ENCODE measurements at places on chromosomes 7 and 10.
A peak's percentile ranks its signal among the peaks of the same experiment; 100 is the strongest.

DNA sequence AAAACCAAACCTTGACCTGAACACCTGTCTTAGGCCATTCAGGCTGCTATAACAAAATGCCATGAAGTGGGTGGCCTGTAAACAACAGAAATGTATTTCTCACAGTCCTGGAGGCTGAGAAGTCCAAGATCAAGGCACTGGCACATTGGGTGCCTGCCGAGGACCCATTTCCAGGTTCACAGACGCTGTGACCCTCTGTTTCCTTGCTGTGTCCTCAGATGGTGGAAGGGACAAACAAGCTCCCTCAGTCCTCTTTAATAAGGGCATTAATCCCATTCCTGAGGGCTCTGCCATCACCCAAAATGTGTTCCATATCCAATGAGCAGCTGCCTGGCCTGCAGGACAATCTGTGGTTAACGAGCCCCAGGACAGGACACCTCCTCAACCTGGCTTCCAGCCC lies 67.6 kb downstream of the ITGB1 start:
- no peak for DNase-seq

GRCh38 chr10:48606530-48607355 lies 1.9 kb upstream of the ARHGAP22 start:
- DNase-seq: peak; percentile 100

GRCh38 chr7:117229350-117229749 lies 93.5 kb downstream of the WNT2 start:
- DNase-seq: peak; percentile 24

DNA sequence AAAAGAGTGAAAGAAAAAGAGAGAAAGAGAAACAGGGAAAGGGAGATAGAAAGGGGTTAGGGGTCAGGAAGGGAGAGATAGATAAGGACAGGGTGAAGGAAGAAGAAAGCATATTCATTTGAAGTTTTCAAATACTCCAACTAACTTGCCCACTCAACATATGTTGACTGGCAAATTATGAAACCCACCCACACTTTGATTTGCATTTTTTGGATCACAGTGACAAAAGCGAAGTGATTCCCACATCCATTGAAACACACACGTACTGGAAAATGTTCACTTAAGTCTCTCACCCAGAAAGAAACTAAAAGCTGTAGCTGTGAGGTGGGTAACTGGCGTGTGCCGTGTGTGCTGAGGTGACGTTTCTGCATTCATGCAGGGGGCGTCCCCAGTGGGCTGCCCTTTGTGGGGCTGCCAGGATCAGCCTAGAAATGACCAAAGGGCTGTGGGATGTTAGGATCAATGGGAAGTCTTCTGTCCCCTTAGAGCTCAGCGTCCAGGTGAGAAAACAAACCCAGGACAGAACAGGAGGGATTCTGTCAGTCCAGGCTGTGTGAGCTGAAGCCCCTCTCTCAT lies 134.9 kb upstream of the ADARB2 start:
- no peak for DNase-seq

DNA sequence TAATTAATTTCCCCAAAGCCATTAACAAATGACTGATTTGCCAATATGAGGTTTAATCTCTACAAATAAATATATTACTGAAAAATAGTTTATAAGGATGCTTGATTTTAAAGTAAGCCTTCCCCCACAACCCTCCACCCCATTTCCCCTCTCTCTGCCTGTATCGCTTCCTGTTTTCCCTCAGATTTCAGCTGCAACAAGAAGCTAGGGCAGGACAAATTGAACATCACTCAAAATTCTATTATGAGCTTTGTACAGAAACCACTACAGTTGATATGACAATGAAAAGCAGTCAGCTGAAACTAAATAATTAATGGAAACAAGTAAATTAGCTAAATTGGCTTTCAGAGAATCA lies 109.0 kb upstream of the SP4 start:
- DNase-seq: no peak

GRCh38 chr7:105988276-105988675 lies 25.2 kb downstream of the CDHR3 start:
- DNase-seq: no peak

GRCh38 chr7:79471699-79472098 lies 18.2 kb upstream of the MAGI2 start:
- no peak for DNase-seq

GRCh38 chr7:134196439-134196838 lies 69.3 kb downstream of the LRGUK start:
- no peak for DNase-seq

DNA sequence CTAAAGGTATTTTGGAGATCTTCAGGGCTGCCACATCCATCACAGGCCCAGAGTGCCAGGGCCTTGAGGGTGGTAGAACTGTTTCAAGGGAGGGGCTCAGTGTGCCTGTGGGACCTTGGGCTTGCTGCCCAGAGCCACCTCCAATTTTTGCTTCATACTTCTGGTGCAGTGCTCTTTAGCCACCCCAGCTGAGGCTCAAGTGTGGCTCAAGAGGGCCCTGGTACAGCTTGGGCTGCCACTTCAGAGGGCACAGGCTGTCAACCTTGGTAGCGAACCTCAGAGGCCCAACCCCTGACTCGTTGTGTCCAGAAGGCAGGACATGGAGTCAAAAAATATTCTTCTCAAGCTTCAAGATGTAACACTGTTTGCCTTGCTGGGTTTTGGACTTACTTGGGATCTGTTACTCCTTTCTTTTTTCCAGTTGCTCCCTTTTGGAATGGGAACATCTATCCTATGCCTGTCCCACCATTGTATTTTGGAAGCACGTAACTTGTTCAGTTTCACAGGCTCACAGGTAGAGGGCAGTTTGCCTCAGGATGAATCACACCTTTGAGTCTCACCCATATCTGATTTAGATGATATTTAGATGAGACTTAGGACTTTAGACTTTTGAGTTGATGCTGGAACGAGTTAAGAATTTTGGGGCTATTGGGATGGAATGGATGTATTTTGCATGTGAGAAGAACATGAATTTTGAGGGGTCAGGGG lies 224.8 kb downstream of the RPS24 start:
- no peak for DNase-seq

- DNase-seq: no peak
Observed at GRCh38 chr10:58570307-58570723, 57.6 kb downstream of the BICC1 start.

DNA sequence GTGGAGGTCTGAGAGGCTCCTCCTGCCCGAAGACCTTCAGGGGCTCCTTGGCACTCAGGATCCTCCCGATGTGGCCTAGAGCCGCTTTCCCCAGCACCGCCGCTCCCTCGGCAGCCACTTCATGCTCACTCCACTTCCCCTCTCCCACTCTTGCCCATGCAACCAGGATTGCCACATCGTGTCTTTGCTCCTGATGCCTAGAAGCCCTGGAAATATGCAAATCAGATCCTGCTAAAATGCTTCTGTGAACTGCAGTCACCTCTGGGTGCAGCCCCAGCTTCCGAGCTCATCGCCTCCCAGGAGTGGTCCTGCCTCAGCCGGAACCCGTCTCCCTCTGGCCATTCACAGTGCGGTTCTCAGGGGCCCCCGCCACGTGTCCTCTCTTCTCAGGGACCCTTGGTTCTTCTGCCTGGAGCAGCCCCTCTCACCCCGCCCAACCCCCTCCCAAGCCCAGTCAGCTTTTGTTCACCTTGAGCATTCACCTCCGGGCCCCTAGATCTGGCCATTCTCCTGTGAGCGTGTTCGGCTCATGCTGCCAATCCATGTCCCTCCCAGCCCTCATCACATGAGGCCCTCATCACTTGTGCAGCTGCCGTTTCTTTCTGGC lies 175.5 kb downstream of the ADARB2 start:
- no peak for DNase-seq

DNA sequence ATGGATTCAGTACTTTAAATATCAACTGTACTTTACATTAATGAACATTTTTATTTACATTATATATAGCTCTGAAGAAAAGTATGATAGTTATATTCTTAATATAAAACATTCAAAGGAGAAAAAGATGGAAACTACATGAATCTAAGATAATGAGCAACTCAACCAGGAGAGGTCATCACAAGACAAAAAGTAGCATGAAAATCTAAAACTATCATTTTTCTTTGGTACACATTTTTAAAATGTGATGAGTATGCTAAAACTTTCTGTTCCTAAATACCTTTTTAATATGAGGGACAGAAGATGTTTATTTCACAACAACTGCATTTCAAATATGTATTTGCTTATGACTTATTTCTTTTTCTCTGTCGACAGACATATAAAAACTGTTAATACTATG lies 2.4 kb downstream of the CNTNAP2 start:
- DNase-seq: no peak

DNA sequence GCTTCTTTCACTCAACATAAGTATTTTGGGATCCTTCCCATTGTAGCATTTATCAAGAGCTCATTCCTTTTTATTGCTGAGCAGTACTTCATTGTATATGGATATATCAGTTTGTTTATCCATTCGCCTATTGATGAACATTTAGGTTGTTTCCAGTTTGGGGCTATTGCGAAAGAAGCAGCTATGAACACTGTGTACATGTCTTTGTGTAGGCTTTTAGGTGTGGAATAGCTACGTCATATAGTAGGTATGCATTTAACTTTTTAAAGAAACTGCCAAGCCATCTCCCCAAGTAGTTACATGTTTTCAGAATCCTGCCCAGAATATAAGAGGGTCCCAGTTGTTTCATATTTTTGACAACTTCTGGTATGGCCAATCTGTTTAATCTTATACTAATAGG lies 468.1 kb downstream of the IPMK start:
- DNase-seq: no peak

DNA sequence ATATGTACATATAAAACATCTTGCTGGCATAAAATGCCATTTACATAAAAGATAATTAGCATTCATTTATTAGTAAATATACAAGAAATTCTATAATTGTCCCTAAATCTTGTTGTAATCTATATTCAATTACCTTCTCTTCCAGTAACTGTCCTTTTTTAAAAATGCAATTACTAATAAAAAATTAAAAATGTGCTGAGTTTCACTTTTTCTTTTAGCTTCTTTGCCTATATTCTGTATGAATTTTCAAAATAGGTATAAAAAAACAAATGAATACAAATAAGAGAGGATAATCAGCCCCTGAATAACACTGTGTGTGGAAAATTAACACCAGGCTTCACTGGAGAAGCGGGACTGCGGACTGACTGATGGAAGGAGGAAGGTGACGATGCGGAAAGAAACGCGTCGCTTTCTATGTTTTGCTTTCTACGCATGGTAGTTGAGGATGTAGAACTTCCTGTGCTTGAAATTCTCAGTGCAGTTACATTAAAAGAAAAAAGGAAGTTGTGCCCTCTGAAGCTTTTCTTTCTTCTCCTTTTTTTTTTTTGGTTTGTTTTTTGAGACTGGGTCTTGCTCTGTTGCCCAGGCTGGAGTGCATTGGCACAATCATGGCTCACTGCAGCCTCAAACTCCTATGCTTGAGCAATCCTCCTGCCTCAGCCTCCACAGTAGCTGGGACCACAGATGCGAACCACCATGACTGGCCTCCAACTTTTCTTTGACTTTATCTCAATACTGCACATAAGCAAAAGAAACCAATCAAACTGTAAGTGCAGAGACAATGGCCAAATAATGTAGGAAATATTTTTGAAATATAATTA lies 7.4 kb upstream of the ZMYND11 start:
- no peak for DNase-seq

DNA sequence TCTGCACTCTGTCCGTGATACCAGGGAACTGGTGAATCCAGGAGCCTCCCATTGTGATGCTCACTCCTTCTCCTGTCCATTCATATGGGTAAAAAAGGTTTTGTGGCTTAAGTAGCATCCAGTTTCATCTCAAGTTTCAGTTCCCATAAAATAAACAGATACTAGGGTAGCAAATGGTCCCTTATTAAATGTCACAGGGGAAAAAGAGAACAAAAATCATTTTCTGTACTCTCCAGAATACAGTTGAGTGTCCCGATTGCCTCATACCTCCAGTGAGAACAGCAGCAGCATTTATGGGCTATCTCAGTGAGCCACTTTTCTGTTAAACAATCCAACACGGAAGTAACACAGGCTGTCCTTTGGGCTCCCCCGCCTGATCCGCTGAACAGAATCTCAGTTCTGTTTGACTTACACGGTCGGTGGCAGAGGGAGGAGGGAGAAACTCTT lies 179.6 kb downstream of the CELF2 start:
- no peak for DNase-seq

DNA sequence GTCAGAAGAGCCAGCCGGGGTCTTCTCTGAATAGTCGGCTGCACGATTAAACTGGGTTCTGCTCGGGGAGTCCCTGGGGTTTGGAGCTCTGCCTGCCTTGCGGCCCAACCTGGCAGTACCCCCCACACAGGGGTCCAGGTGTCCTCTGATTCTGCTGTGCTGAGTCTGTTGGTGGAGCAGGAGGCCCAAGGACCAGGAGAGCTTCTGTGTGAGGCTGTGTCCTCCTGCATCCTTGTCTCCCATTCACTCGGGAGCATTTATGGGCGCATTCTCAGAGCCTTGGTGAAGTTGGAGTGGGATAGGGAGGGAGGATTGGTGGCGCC lies 14.2 kb downstream of the INPP5A start:
- DNase-seq: no peak

- DNase-seq: no peak
Observed at GRCh38 chr10:82625512-82626189, 750.7 kb downstream of the NRG3 start.

- no peak for DNase-seq
Observed at GRCh38 chr10:24515481-24515880, 208.2 kb downstream of the ARHGAP21 start.

GRCh38 chr7:159114981-159115380 lies 29.7 kb downstream of the VIPR2 start:
- DNase-seq: no peak

DNA sequence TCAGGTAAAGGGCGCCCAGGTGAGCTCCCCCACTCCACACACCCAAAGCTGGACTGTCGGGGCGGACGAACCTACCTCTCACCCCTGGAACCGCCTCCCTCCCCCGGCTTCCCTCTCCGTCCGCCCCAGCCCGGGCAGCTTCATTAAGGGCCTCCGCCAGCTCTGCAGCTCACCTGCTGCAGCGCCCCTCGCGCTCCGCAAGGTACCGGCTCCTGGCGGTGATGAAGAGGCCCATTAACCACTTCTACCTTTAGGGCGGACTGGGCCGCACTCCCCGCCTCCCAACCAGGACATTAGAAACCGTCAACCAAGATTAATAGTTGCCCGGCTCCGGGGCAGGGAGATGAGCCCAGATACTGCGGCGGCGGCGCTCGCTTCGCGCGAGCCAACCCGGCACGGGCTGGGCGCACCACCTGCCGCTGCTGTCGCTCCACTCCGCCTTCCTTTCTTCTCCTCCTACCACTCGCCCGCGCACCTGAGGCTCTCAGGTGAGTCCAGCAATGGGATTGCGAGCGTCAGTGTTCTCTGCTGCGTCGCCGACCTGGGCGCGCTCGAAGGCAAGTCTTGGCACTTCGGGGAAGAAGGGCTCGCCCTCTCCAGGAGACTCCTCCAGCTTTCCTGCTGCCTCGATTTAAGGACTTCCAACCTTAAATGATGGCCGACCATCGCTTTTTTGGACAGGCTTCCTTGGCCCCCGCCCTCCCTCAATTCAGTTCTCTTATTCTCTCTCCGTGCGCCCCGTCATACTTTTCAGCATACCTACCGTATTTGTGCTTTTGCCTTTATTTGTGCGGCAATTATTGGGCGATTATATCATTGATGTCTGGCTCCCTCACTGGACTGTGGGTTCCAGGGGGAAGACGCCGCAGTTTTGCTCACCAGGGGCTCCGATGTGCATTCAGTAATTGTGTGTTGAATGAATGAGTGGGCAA lies 13.6 kb upstream of the KAZALD1 start:
- DNase-seq: no peak
